ENCODE measurements at places on chromosomes 13 and 19. TPM values are rescaled to one million over a fixed set of nuclear protein-coding genes. Genes with fewer than 3 reads are reported as not detected.

The CLEC4G gene
- polyA plus RNA-seq = not detected

The ELAVL1 gene
- polyA plus RNA-seq = 85.3 TPM

The FFAR3 gene
- polyA plus RNA-seq = 0.15 TPM

The LILRA1 gene
- 0.32 TPM for polyA plus RNA-seq

The IZUMO1 gene
- 1.1 TPM for polyA plus RNA-seq

The TYROBP gene
- polyA plus RNA-seq = 7.4 TPM

DNA sequence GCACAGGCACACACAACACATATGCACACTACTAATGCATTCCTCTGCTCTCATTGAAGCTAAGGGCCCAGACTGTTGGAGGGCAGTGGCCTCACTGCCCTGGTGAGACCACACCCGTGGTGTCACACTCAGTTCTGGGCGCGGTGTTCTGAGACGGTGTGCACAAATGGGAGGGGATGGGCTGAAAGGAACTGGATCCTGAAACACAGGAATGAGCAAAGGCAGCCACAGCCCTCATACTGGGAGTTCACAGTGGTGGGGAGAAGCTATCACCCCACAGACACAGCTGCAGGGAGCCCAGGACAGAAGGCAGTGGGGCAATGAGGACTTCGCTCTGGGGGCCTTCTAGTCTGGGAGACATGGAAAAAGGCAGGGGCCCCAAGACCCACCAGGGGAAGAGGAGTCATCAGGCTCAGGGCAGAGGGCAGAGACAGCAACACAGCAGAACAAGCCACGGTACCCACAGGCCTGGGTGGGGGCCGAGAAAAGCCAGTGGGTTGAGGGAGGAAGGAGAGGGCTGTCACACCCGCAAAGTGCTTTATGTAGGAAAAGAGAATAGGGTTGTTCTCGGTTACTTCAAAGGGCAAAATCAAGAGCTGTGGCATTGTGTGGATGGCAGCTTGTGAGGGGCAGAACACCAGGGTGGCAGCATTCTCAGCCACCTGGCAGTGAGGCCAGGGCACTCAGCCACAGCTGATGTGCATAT is 75.4 kb upstream of the GPR183 start:
- no peak for DNase-seq

DNA sequence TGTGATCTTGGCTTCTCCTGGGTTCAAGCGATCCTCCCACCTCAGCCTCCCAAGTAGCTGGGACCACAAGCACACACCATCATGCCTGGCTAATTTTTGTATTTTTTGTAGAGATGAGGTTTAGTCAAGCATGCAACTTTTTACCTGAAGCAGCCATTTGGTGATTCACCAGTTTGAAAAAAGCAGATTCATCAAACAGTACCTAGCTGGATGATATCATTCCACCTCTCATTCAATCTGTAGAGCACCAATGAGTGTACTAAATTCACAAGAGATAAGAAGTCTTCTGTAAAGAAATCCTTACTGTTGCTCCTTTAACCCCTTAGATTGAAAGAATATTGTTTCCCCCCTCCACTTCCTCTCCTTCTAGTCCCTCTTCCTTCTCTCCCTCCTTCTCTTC is 261.1 kb upstream of the RFC3 start:
- DNase-seq = no peak

DNA sequence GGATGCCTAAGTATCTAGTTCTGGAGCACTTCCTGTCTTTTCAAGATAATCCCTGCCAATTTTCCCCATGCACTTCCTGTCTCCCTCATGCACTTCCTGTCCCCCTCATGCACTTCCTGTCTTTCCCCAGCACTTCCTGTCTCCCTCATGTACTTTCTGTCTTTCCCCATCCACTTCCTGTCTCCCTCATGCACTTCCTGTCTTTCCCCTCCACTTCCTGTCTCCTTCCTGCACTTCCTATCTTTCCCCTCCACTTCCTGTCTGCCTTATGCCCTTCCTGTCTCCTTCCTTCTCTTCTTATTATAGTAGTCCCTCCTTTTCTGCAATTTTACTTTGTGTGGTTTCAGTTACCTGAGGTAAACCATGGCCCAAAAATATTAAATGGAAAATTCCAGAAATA is 3.0 kb upstream of the TNNT1 start:
- no peak for DNase-seq

- no peak for DNase-seq
Observed at GRCh38 chr13:23588666-23589065, 18.5 kb downstream of the TNFRSF19 start.

GRCh38 chr19:52673014-52673413 is 34.9 kb upstream of the ZNF83 start:
- no peak for DNase-seq

- DNase-seq = no peak
Observed at GRCh38 chr19:13207237-13207845, 57.1 kb downstream of the IER2 start.

DNA sequence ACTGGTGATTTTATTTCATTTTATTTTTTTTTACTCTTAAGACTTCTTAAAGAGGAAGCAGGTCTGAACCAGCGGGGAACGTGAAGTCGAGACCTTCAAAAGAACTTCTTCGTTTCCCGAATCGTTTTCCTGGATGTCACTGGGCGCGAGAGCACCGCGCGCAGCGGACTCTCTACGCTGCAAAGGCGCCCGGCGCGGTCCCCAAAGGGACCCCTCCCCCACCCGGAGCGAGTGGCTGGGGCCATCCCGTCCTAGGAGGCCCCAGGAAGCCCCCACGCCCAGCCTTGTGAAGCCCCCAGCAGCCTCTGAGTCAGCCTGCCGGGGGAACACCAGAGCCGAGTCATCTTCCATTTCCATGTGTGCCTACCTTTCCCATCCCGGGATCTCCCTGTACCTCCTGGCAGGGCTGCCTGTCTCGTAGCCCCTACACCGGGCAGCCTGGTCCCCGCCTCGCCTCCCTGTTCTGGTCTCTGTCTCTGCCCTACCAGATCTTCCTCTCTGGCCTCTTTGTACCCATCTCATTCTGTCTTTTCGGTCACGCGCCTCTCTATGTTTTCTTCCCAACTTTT is 608 bp downstream of the CD70 start:
- DNase-seq = no peak

DNA sequence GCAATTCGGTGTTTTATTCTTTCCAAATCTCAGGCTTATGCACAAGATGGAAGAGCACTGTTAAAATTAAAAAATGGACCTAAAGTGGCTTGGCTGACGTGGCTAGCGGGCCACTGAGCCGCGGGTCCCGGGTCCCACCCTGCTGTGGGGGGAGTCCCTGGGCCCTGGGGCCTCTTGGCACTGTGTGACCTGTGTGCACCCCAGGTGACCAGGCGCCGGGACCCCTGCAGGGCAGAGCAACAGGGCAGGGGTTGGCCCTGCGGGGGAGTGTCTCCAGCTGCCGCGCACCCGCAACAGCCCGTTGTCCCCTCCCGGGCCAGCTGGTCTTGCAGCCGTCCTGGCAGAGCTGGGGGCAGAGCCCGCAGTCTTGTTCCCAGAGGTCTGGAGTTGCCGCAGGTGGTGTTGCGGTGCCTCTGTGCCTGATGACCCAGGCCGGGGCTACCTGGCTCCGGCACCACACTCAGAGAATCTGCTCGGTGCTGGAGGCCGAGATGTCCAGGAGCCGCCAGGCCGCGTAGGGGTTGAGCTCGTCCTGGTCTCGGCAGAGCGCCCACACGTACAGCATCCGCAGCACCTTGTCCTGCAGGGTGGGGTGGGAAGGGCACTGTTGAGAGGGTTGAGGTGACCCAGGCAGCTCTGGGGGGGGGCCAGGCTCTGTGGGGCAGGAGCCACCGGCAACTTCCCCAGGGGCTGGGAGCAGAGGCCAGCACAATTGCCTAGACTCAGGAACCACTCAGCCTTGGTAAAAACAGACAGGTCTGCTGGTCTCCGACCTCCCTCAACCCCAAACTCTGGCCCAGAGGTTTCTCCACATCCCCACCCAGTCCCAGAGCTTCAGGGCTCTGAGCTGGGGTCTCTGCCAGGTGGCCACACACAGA is 1.0 kb upstream of the CTXN1 start:
- DNase-seq = no peak

GRCh38 chr13:99976575-99976974 is 5.0 kb upstream of the ZIC5 start:
- no peak for DNase-seq

DNA sequence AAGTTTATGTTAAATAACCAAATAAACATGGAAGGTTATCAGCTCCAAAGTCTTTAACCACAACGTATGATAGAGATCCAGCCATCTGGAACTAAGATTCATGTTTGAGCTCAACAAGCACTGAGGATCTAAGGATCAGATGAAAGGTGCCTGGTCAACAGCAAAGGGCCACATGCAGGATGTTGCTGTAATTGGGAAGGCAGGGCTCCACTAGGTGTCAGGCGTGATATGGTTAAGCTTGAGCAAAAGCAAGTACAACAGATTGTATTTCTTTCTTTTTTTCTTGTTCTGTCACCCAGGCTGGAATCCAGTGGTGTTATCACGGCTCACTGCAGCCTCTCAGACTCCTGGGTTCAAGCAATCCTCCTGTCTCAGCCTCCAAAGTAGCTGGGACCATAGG is 12.0 kb downstream of the EBPL start:
- DNase-seq = no peak

DNA sequence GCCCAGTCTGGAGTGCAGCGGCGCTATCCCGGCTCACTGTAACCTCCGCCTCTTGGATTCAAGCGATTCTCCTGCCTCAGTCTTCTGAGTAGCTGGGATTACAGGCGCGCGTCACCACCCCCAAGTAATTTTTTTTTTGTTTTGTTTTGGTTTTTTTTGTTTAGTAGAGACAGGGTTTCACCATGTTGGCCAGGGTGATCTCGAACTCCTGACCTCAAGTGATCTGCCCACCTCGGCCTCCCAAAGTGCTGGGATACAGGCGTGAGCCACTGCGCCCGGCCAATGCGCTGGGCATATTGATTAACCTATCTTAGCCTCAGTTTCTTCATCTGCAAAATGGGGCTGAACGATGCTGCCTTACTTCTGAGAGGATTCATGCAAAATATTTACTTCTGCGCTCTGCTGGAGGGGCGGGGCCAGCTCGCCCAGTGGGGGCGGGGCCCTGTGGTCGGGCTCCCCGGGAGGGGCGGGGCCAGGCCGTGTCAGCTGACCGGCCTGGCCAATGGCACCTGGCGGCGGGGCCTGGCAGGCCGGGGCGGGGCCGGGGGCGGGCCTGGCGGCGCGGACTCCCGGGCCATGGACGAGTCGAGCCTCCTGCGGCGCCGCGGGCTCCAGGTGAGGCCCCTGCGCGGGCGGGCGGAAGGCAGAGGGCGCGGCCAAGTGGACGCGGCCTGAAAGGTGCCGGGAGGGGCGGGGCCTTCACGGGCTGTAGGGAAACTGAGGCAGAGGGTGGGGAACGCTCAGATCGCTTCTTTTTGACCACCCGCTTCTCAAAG is at the start of gene MAST3:
MAST3 (plus strand) TSS at position 562 of the 776 bp plus-strand sequence; CDS start at position 577, 15 bp downstream.
- DNase-seq = no peak

GRCh38 chr13:44873461-44873860 is 115.8 kb downstream of the NUFIP1 start:
- no peak for DNase-seq

- no peak for DNase-seq
Observed at GRCh38 chr19:48799358-48800300, 11.2 kb downstream of the BCAT2 start.

DNA sequence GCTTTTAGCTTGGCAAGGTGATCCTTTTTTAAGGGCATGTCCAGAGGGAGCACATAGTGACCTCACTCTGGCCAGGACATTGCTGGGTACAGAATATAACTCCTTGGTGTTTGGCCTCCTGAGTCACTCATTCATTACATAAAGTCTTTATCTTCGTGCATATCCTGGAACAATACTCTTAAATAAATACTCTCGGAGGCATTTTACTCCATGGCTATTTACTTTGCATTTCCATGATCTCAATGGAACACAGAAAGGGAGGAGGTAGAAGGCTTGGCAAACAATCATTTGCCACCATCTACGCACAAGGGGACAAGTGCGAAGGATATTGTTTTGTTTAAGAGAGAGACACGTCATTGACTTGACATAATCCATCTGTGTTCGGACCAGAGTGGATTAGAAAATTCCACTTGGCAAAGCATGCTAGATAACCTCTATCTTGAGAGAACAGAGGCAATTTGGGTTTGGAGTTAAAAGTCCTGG is 210.0 kb downstream of the IRS2 start:
- no peak for DNase-seq

- DNase-seq = no peak
Observed at GRCh38 chr13:37136633-37137032, 31.2 kb upstream of the CSNK1A1L start.

DNA sequence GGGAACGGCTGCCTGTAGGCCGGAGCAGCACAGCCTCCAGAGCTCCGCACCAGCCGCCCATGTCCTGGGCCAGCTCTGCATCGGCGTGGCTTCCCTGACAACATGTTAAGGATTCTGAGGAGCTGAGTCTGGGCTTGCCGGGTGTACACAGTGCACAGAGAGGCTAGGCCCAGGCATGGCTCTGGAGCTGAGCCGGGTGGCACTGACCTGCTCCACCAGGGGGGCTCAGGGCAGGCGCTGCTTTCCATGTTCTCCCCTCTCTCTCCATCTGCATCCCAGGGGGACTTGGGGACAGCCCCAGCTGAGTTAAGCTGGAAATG is 31.6 kb downstream of the AP1M1 start:
- DNase-seq = no peak

Measured in left kidney (tissue), 8 donors.